ENCODE measurements at places on chromosomes 16 and 17. TPM values are rescaled to one million over a fixed set of nuclear protein-coding genes. Genes with fewer than 3 reads are reported as not detected.

Gene CMC2
- total RNA-seq: 128 TPM

Gene CTRL
- 1.6 TPM for total RNA-seq

Gene PRRT2
- 0.28 TPM for total RNA-seq

Gene TMEM235
- total RNA-seq: not detected

Gene HOXB1
- total RNA-seq: not detected

Gene APOH
- 3.8 TPM for total RNA-seq

Gene CDH5
- 0.14 TPM for total RNA-seq

Gene FOXL1
- 2.0 TPM for total RNA-seq
